ENCODE measurements at places on chromosomes 12 and 14. TPM values are rescaled to one million over a fixed set of nuclear protein-coding genes. Genes with fewer than 3 reads are reported as not detected.

- no peaks in the 10 kb centered on the region for H3K27me3 ChIP-seq
- peak overlapping the region; percentile 86 for H3K27ac ChIP-seq
- no peak overlapping the region for H3K4me3 ChIP-seq
- peaks cover 83% of the 10 kb centered on the region for H3K4me1 ChIP-seq
- DNase-seq = peak; percentile 46
Measured at GRCh38 chr14:90518069-90518940, 121.5 kb downstream of the CALM1 start.

DNA sequence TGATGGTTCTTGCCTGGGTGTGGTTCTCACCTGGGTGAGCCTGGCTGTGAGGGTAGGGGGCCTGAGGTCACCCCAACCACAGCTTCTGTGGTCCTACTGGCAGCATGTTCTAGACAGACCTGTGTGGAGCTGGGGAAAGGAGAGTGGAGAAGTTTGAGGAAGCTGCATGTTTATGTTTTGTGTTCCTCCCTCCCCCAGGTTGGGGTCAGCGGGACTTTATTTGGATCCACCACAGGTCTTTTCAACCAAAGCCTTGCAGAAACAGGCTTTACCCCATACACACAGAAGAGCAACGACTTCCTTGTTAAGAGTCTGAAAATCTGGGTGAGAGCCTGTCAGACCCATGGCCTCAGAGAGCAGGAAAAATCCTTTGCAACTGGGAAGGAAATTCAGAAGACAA is 5.6 kb downstream of the CD9 start:
- H3K27ac ChIP-seq = peak overlapping the region; percentile 94
- no peak overlapping the region for H3K4me3 ChIP-seq
- peaks cover 58% of the 10 kb centered on the region for H3K4me1 ChIP-seq
- H3K27me3 ChIP-seq = peaks cover 12% of the 10 kb centered on the region
- DNase-seq = no peak
- no peaks in the 10 kb centered on the region for H3K36me3 ChIP-seq

DNA sequence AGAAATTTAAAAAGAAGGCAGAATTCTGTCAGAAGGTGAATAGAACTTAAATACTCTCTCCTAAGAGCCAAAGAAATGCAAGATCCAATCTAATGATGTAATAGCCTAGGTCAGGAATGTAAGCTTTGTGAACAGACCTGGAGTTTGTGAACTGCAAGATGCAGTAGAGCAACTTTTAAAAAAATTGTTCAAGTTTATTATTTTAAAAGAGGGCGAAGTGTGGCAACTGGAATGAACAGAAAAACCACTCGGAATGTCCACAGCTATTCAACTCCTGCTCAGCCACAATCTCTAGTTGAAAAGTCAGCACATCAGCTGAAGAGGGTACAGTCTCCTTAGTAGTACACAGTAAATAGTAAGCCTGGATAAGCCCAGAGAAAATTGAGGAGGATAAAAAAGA is 228.8 kb downstream of the PPFIA2 start:
- H3K4me3 ChIP-seq = no peak overlapping the region
- no peaks in the 10 kb centered on the region for H3K36me3 ChIP-seq
- H3K4me1 ChIP-seq = no peaks in the 10 kb centered on the region
- H3K27me3 ChIP-seq = no peaks in the 10 kb centered on the region

GRCh38 chr14:50744231-50744630 is 76.1 kb upstream of the SAV1 start:
- H3K27ac ChIP-seq = no peak overlapping the region
- no peak for DNase-seq
- H3K36me3 ChIP-seq = peaks cover 68% of the 10 kb centered on the region
- peaks cover 7% of the 10 kb centered on the region for H3K4me1 ChIP-seq
- no peak overlapping the region for H3K4me3 ChIP-seq

GRCh38 chr14:96905825-96906224 is 108.6 kb downstream of the VRK1 start:
- no peak for DNase-seq
- H3K27ac ChIP-seq = no peak overlapping the region
- no peaks in the 10 kb centered on the region for H3K27me3 ChIP-seq
- H3K4me1 ChIP-seq = no peaks in the 10 kb centered on the region
- H3K4me3 ChIP-seq = no peak overlapping the region

GRCh38 chr14:23487216-23487615 is 17.7 kb downstream of the NGDN start:
- H3K27ac ChIP-seq = no peak overlapping the region
- peaks cover 76% of the 10 kb centered on the region for H3K36me3 ChIP-seq
- no peaks in the 10 kb centered on the region for H3K27me3 ChIP-seq
- H3K4me3 ChIP-seq = no peak overlapping the region
- no peaks in the 10 kb centered on the region for H3K4me1 ChIP-seq
- no peak for DNase-seq

DNA sequence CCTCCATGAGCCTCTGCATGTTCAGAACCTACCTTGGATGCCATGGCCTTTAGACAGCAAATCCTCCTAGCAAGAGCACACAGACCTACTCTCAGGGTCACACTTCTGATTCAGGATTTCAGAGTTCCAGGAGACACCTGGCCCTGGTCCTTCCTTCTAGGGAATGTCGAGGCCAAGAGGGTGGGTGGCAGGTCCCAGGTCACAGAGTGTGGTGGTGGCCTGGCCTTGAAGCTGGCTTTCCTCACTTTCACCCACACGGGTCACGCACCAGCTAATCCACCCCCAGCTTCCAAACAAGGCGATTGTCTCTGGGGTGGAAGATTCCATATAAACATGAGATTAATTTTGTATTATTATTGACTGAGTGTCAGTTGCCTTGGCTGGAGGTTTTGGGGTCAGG is 328.3 kb upstream of the RTL1 start:
- H3K27ac ChIP-seq = no peak overlapping the region
- DNase-seq = no peak
- no peaks in the 10 kb centered on the region for H3K36me3 ChIP-seq
- H3K27me3 ChIP-seq = peaks cover 5% of the 10 kb centered on the region
- H3K4me3 ChIP-seq = no peak overlapping the region
- H3K4me1 ChIP-seq = no peaks in the 10 kb centered on the region

DNA sequence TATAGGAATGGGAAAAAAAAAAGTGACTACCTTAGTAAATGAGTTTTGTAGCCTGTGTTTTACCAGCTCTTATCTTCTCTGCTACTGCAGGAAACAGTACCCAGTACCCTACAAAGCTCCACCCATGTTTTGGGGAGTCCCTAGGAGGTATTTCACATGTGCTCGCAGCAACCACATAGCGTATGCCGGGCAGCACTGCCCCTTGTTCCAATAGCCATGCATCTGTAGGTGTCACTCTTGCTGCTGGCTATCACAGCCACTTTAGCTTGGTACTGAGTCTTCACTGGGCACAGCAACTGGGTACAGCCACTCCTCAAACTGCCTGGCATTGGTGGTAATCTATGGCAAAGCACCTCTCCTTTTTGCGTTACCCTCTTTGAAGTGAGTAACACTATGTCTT is 2.0 kb upstream of the MDM1 start:
- H3K27ac ChIP-seq = no peak overlapping the region
- DNase-seq = no peak
- H3K4me3 ChIP-seq = no peak overlapping the region
- no peaks in the 10 kb centered on the region for H3K27me3 ChIP-seq
- H3K36me3 ChIP-seq = no peaks in the 10 kb centered on the region

DNA sequence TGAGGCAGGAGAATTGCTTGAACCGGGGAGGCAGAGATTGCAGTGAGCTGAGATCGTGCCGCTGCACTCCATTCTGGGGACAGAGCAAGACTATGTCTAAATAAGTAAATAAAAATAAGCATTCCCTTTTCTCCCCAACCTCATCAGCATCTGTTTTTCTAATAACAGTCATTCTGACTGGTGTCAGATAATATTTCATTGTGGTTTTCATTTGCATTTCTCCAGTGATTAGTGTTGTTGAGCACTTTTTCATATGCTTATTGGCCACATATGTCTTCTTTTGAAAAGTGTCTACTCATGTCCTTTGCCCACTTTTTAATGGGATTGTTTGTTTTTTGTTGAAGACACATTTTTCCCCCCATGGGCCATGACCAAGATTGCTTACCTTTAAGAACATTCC is 243.2 kb downstream of the ADAMTS20 start:
- H3K27me3 ChIP-seq = no peaks in the 10 kb centered on the region
- no peak overlapping the region for H3K27ac ChIP-seq
- DNase-seq = no peak

- H3K27ac ChIP-seq = peak overlapping the region; percentile 53
Measured at GRCh38 chr14:99592933-99593753, 10.9 kb downstream of the CCDC85C start.

DNA sequence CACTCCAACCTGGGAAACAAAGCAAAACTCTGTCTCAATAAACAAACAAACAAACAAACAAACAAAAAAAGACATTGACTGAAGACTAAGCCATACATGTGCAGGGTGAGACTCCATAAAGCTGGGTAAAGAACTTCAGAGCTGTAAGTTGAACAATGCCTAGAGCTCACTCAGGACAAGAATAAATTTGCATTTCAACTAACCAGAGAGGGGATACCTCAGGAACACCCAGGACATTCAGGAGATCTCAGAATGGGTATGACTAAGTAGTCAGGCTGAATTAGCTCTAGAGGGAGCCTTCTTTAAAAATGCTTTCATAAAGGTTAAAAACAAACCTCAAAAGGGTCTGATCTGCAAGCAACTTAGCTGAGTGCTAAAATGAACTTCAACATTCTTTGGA is 267.7 kb upstream of the DIO3 start:
- H3K4me3 ChIP-seq = no peak overlapping the region
- H3K27me3 ChIP-seq = no peaks in the 10 kb centered on the region
- DNase-seq = no peak

GRCh38 chr12:76890151-76891143 is 11.6 kb upstream of the CSRP2 start:
- no peak overlapping the region for H3K4me3 ChIP-seq
- no peaks in the 10 kb centered on the region for H3K4me1 ChIP-seq
- H3K27me3 ChIP-seq = no peaks in the 10 kb centered on the region
- no peak overlapping the region for H3K27ac ChIP-seq
- H3K36me3 ChIP-seq = no peaks in the 10 kb centered on the region

DNA sequence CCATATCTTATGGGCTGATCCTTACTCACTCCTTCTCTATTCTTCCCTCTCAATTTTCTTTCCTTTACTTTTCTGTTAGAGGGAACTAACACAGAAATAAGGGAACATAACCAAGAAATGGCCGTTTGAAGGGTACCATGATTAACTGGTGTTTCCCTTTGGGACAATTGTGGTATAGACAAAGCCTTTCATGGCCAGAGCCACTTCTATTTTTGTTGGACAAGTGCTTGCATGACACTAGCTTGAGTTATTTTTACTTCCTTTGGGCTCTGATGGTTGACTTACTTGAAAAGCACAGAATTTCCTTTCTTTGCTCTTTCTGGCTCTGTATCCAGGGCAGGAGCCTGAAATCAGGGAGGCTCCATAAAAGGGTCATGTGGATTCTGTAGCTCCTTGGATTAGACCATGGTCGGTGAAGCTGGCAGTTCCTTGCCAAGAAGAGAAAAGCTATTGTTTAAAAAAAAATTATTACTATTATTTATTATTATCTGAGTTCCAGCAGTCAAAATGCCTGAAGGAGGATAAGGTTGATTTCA is 130.6 kb downstream of the KTN1 start:
- H3K4me3 ChIP-seq = no peak overlapping the region
- H3K36me3 ChIP-seq = no peaks in the 10 kb centered on the region
- H3K27me3 ChIP-seq = no peaks in the 10 kb centered on the region

- no peak overlapping the region for H3K27ac ChIP-seq
- H3K27me3 ChIP-seq = no peaks in the 10 kb centered on the region
- H3K36me3 ChIP-seq = no peaks in the 10 kb centered on the region
- DNase-seq = no peak
- no peaks in the 10 kb centered on the region for H3K4me1 ChIP-seq
- no peak overlapping the region for H3K4me3 ChIP-seq
Measured at GRCh38 chr14:79951572-79951971, 259.7 kb downstream of the DIO2 start.

DNA sequence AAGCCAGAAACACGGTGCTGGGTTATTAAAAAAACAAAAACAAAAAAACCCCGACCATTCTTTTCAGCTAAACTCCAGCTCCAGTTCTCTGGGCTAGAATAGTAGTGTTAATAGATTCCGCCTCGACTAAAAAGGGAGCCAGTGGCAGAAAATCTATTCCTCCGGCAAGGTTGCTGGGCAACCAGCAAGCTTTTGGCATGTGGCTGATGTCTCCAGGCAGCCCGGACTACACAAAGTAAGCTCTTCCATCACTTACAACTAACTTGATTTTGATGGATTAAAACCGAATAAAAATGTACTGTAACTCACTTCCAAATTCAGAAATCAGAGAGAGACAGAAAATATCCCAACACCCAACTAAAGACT is 126.4 kb upstream of the FOXN3 start:
- H3K27me3 ChIP-seq = no peaks in the 10 kb centered on the region
- no peak overlapping the region for H3K27ac ChIP-seq
- peak; percentile 70 for DNase-seq
- H3K36me3 ChIP-seq = peaks cover 3% of the 10 kb centered on the region

DNA sequence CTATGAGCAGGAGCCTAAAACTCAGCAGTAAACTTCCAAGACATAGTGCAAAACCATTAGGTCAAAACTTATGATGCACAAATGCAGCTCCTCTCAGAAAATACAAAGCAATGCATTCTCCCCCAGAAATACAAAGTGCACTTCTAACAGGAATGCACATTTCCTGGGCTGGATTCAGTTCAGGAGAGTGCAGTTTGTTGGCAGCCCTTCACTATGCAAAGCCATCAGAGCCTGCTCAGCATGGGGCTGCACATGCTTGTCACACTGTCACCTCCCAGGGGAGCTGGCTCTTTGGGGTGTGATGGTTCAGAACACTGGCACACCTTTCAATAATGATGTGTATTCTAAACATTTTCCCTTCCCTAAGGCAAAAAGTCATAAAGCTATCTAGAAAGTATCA is 110.4 kb downstream of the KCNK10 start:
- no peaks in the 10 kb centered on the region for H3K36me3 ChIP-seq
- H3K27me3 ChIP-seq = peaks cover 11% of the 10 kb centered on the region
- no peaks in the 10 kb centered on the region for H3K4me1 ChIP-seq
- DNase-seq = no peak
- no peak overlapping the region for H3K4me3 ChIP-seq
- H3K27ac ChIP-seq = no peak overlapping the region

- no peaks in the 10 kb centered on the region for H3K4me1 ChIP-seq
- H3K36me3 ChIP-seq = no peaks in the 10 kb centered on the region
- H3K27ac ChIP-seq = no peak overlapping the region
- DNase-seq = no peak
- H3K4me3 ChIP-seq = no peak overlapping the region
- H3K27me3 ChIP-seq = no peaks in the 10 kb centered on the region
Measured at GRCh38 chr14:35556548-35556947, 22.6 kb downstream of the INSM2 start.

DNA sequence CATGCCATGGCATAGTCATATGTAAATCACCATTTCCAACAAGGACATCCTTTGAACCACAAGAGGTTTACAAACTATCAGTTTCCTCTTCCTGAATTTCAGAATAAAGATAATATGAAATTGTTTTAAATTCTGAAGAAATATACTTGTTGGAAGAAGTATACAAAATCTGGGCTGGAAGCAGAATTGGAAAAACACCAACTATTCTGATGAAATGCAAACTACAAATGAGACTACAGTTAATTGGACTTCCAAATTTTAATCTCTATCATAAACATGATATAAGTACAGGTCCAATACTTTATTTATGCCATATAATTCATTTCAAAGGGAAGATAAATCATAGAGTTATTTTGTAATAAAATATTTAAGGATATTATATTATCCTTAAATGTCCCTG is 80.1 kb downstream of the NOVA1 start:
- H3K4me1 ChIP-seq = no peaks in the 10 kb centered on the region
- H3K36me3 ChIP-seq = no peaks in the 10 kb centered on the region
- H3K4me3 ChIP-seq = no peak overlapping the region

Gene OASL
- polyA plus RNA-seq = 4.5 TPM

Gene ACTN1
- 43.6 TPM for polyA plus RNA-seq

Gene PZP
- polyA plus RNA-seq = not detected

Gene SMCO2
- 1.2 TPM for polyA plus RNA-seq

Gene KLHDC1
- polyA plus RNA-seq = 1.00 TPM

Gene IFNG-AS1
- polyA plus RNA-seq = not detected
